ENCODE measurements at places on chromosomes 16 and 17.
A peak's percentile ranks its signal among the peaks of the same experiment; 100 is the strongest.

- no peak for DNase-seq
- H3K27ac ChIP-seq: no peak within 1 kb of the TSS
- no peaks in the 10 kb centered on the region for H3K36me3 ChIP-seq
- H3K4me1 ChIP-seq: peaks cover 26% of the 10 kb centered on the region
Observed at GRCh38 chr16:28538733-28539596, at the start of gene NUPR1. TSS of gene NUPR1 (minus strand) at chr16:28538974. CDS start at chr16:28538907, 67 bp downstream.

- no peak overlapping the region for H3K4me3 ChIP-seq
- H3K36me3 ChIP-seq: no peaks in the 10 kb centered on the region
- H3K4me1 ChIP-seq: no peaks in the 10 kb centered on the region
- DNase-seq: no peak
Observed at GRCh38 chr17:27280527-27280926, 13.4 kb upstream of the WSB1 start.

- H3K27me3 ChIP-seq: peaks cover 16% of the 10 kb centered on the region
- H3K4me1 ChIP-seq: no peaks in the 10 kb centered on the region
- no peak overlapping the region for H3K27ac ChIP-seq
- no peaks in the 10 kb centered on the region for H3K36me3 ChIP-seq
Observed at GRCh38 chr17:73731733-73732132, 87.5 kb upstream of the SDK2 start.

GRCh38 chr17:8126491-8127066 lies 2.7 kb upstream of the HES7 start:
- peaks cover 33% of the 10 kb centered on the region for H3K4me1 ChIP-seq
- DNase-seq: no peak
- H3K27me3 ChIP-seq: no peaks in the 10 kb centered on the region
- peak overlapping the region; percentile 80 for H3K4me3 ChIP-seq

DNA sequence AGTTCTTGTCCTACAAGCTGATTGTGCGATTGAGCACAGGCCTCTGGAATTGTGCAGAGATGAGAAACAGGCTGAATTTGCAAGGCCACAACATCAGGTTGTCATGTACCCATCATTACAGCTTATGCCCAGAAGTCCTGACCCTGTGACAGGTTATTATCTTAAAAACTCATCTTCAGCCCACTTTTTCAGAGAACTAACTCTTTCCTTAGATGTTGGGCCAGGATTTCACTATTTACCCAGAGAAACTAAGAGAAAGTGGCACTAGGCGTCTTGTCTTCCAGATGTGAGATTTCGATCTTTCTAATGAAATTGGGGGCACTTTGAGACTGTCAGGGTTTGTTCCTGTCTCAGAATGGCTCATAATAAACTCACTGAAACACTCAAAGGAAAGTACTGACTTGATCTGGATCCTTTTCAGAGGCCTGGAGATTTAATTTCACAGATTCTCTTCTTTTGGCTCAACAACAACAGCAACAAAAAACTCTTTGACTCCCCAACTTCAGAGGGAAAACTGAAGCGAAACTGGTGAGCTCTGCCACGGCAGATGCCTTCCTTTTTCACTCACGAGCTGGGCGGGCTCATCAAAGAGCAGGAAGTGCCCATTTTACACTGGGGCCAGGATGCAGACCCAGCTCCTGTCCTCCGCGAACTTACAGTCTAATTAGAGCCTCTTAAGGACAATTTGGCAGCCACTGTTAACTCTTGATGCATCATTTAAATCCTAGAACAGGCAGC lies 17.7 kb upstream of the SLC12A3 start:
- no peaks in the 10 kb centered on the region for H3K27me3 ChIP-seq
- H3K4me3 ChIP-seq: no peak overlapping the region
- peak; percentile 6 for DNase-seq
- no peaks in the 10 kb centered on the region for H3K36me3 ChIP-seq
- H3K27ac ChIP-seq: peak overlapping the region; percentile 69
- peaks cover 9% of the 10 kb centered on the region for H3K4me1 ChIP-seq

DNA sequence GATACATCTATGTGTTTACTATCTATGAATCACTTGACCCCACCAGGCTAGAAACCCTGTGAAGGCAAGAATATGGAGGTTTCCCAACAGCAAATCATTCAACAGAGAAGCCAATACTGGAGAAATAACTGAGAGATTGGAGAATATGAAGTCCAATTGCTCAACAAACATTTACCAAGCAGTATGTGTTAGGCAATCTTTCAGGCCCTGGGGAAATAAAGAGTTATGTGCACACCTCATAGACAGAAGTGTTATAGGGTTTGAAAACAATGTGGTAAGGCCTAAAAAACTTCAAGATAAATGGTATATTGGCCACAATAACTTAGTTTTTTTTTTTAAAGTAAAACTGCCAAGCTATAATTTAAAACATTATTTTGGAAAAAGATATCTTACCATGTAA lies 1245.8 kb downstream of the CDH11 start:
- no peaks in the 10 kb centered on the region for H3K4me1 ChIP-seq
- H3K27ac ChIP-seq: no peak overlapping the region
- DNase-seq: no peak
- H3K4me3 ChIP-seq: no peak overlapping the region
- no peaks in the 10 kb centered on the region for H3K27me3 ChIP-seq
- no peaks in the 10 kb centered on the region for H3K36me3 ChIP-seq

GRCh38 chr16:21943571-21943970 lies 9.6 kb upstream of the UQCRC2 start:
- H3K27me3 ChIP-seq: no peaks in the 10 kb centered on the region
- no peak for DNase-seq
- H3K27ac ChIP-seq: no peak overlapping the region
- H3K36me3 ChIP-seq: no peaks in the 10 kb centered on the region
- no peak overlapping the region for H3K4me3 ChIP-seq
- no peaks in the 10 kb centered on the region for H3K4me1 ChIP-seq

DNA sequence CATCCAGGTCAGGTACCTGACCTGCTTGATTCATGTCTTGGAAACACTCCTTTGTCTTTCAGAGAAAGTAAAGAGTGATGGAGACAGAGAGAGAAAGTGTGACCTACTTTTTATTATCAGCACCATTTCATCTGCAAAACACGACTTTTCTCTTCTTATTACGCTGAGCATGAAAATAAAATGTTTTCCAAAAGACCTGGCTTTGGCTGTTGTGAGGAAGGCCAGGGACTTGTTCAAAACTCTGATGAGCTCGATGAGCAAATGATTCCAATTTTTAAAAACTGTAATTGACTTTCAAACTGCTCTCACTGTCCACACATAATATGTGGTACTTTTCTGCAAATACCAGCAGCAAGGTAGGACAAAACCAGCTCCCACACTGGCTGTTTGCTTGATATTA lies 679.9 kb downstream of the MAF start:
- no peaks in the 10 kb centered on the region for H3K27me3 ChIP-seq
- no peak for DNase-seq
- no peaks in the 10 kb centered on the region for H3K36me3 ChIP-seq
- H3K27ac ChIP-seq: no peak overlapping the region
- H3K4me3 ChIP-seq: no peak overlapping the region

- H3K4me1 ChIP-seq: no peaks in the 10 kb centered on the region
- no peaks in the 10 kb centered on the region for H3K27me3 ChIP-seq
- H3K27ac ChIP-seq: no peak overlapping the region
- no peak for DNase-seq
- H3K4me3 ChIP-seq: no peak overlapping the region
Observed at GRCh38 chr17:71438631-71439146, 682.1 kb upstream of the SOX9 start.

GRCh38 chr16:72112452-72112792 lies 18.8 kb downstream of the DHX38 start:
- H3K27me3 ChIP-seq: no peaks in the 10 kb centered on the region
- no peak overlapping the region for H3K4me3 ChIP-seq

DNA sequence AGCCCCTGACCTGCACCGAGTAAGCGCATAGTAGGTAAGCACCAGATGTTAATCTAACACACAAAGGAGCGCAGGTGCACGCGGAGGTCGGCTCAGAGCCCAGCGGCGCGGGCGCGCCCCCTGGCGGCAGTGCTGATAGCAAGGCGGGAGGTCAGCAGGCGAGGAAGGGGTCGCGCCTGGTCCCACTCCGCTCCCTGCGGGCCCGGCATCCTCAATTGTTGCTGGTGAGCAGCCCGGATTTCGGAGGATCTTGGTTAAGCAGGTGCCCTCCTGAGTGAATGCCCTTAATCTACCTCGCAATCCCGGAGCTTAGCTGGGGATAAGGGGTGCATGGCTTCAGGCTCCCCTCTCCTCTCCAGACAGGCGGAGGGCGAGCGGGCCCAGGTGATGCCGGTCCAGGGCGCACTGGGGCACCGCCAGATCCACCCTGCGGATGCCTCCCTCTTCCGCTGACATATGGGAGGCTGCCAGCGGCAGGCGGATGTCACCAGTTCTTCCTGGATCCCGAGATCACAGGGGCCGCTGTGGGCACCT lies 4.0 kb upstream of the WNT3 start:
- no peak overlapping the region for H3K27ac ChIP-seq
- H3K27me3 ChIP-seq: peaks cover 74% of the 10 kb centered on the region
- DNase-seq: no peak
- no peaks in the 10 kb centered on the region for H3K36me3 ChIP-seq
- no peak overlapping the region for H3K4me3 ChIP-seq
